ENCODE measurements at places on chromosomes 11 and 22. TPM values are rescaled to one million over a fixed set of nuclear protein-coding genes. Genes with fewer than 3 reads are reported as not detected.

- no peaks in the 10 kb centered on the region for H3K4me1 ChIP-seq
- H3K27me3 ChIP-seq: no peaks in the 10 kb centered on the region
- H3K27ac ChIP-seq: no peak overlapping the region
- no peaks in the 10 kb centered on the region for H3K36me3 ChIP-seq
- no peak overlapping the region for H3K4me3 ChIP-seq
- DNase-seq: no peak
Observed at GRCh38 chr11:83172551-83172950, 15.6 kb downstream of the PCF11 start.

Gene IL10RA
- 9.8 TPM for total RNA-seq

DNA sequence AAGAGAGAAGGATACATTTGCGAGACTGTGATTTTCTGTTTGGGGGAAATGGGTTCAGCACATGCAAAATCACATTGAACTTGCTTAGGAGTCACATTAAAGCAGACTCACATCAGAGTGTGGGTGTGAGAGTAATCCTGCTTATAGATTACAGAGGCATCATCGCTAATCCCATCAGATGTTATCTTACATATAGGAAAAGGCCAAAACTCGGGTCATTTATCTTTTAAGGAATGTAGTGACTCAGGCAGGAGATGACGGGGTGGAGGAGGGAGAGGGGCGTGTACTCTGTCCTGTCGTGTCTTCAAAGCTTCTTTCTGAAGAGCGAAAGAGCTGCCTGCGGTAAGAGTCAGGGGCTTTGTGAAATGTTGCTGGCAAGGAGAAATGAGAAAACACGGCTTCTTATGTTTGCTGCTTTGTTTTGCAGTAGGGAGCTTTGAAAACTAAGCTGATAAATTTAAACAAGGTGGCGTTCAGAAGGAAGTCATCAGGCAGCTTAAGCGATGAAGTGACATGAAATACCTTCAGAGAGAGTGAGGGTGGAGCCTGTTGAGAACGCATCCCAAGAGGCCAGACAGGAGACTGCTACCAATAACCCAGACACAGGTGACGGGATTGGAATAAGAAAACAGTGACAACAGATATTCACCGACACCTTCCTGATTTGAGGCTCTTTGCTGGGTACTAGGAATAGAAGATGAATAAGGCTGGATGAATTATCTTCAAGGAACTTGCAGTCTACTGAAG lies 2.2 kb upstream of the C11orf16 start:
- no peaks in the 10 kb centered on the region for H3K36me3 ChIP-seq
- H3K4me1 ChIP-seq: no peaks in the 10 kb centered on the region
- no peaks in the 10 kb centered on the region for H3K27me3 ChIP-seq
- DNase-seq: no peak
- no peak overlapping the region for H3K4me3 ChIP-seq

GRCh38 chr11:73538381-73538872 lies 59.5 kb downstream of the FAM168A start:
- no peaks in the 10 kb centered on the region for H3K36me3 ChIP-seq
- no peak for DNase-seq
- H3K4me3 ChIP-seq: no peak overlapping the region
- no peaks in the 10 kb centered on the region for H3K27me3 ChIP-seq

DNA sequence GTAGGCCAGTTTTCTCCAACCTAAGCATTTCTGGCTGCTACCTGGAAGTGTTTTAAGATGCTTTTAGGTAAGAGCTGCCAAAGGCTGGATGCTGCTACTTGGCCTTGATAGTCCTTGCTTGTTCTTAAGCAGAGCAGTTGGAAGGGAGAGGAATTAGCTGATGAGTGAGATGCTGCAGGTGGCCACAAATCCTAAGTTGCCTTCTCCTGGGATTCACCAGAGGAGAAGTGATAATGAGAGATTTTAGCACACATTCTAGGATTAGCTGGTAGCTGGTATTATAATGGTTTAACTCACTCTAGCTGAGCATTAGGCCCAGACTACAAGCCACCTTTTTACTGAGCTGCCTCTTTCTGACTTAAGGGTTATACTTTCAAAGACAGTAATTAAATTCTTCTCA lies 442.9 kb upstream of the RAG2 start:
- no peaks in the 10 kb centered on the region for H3K4me1 ChIP-seq
- H3K36me3 ChIP-seq: no peaks in the 10 kb centered on the region

DNA sequence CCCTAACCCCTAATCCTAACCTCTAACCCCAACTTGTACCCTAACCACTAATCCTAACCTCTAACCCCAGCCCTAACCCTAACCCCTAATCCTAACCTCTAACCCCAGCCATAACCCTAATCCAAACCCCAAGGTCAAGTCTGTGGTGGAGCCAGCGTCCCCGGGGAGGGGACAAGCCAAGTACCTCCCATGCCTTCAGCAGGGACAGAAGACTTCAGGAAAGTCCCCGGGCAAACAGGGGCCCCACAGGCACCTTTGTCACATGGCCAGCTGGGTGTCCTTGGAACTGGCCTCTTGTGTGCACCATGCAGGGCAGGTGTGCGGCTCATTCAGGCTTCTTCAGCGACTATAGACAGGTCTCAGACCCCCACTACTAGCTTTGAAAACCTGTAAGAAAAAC lies 555.8 kb downstream of the BRD1 start:
- DNase-seq: no peak
- H3K27ac ChIP-seq: no peak overlapping the region
- peaks cover 71% of the 10 kb centered on the region for H3K27me3 ChIP-seq
- no peaks in the 10 kb centered on the region for H3K4me1 ChIP-seq
- no peaks in the 10 kb centered on the region for H3K36me3 ChIP-seq

GRCh38 chr11:94678901-94679300 lies 89.3 kb upstream of the AMOTL1 start:
- no peak overlapping the region for H3K4me3 ChIP-seq
- no peak overlapping the region for H3K27ac ChIP-seq
- H3K36me3 ChIP-seq: no peaks in the 10 kb centered on the region
- no peak for DNase-seq
- no peaks in the 10 kb centered on the region for H3K4me1 ChIP-seq
- no peaks in the 10 kb centered on the region for H3K27me3 ChIP-seq

- no peaks in the 10 kb centered on the region for H3K36me3 ChIP-seq
- no peak overlapping the region for H3K27ac ChIP-seq
- H3K4me1 ChIP-seq: no peaks in the 10 kb centered on the region
- no peak overlapping the region for H3K4me3 ChIP-seq
- no peaks in the 10 kb centered on the region for H3K27me3 ChIP-seq
Observed at GRCh38 chr22:39220890-39221850, 23.6 kb downstream of the PDGFB start.

DNA sequence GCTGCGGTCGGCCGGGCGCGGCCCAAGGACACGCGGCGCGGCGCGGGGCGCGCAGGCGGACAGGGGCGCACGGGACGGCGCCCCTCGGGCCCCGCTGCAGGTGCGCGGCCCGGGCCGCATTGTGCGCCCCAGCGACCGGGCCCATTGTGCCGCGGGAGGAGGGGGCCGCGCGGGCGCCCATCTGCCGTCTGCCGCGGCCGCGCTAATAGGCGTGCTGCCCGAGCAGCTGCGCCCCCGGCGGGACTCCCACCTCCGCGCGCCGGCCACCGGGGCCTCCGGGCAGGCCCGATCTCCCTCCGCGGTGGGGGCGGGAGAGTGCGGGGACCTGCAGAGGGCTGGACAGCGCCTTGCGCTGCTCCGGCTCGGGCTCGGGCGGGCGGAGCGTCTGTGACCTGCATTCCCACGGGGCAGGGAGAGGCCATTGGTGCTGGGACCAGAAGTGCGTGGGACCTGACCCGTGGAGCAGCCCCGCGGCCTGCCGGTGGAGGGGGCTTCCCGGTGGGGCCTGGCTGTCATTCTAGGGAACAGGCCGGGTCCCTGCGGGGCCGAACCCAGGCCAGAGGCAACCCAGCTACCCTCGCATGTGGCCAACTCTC lies 933 bp downstream of the BRSK2 start:
- DNase-seq: no peak
- peaks cover 5% of the 10 kb centered on the region for H3K4me1 ChIP-seq
- H3K4me3 ChIP-seq: peak overlapping the region; percentile 74
- H3K36me3 ChIP-seq: no peaks in the 10 kb centered on the region
- H3K27me3 ChIP-seq: peaks cover 38% of the 10 kb centered on the region

GRCh38 chr11:78351979-78352841 lies 65.4 kb downstream of the GAB2 start:
- H3K4me1 ChIP-seq: no peaks in the 10 kb centered on the region
- no peaks in the 10 kb centered on the region for H3K27me3 ChIP-seq
- peak overlapping the region; percentile 69 for H3K27ac ChIP-seq

Gene NUCB2
- total RNA-seq: 131 TPM

- no peak overlapping the region for H3K27ac ChIP-seq
- H3K36me3 ChIP-seq: no peaks in the 10 kb centered on the region
- no peaks in the 10 kb centered on the region for H3K4me1 ChIP-seq
- no peak overlapping the region for H3K4me3 ChIP-seq
Observed at GRCh38 chr11:29627541-29627940, 389.3 kb downstream of the KCNA4 start.

Gene ILK
- total RNA-seq: 113 TPM

GRCh38 chr22:20390394-20390907 lies 3.5 kb upstream of the ZNF74 start:
- no peak overlapping the region for H3K4me3 ChIP-seq
- no peaks in the 10 kb centered on the region for H3K36me3 ChIP-seq
- H3K4me1 ChIP-seq: no peaks in the 10 kb centered on the region
- no peaks in the 10 kb centered on the region for H3K27me3 ChIP-seq
- no peak overlapping the region for H3K27ac ChIP-seq
- no peak for DNase-seq

DNA sequence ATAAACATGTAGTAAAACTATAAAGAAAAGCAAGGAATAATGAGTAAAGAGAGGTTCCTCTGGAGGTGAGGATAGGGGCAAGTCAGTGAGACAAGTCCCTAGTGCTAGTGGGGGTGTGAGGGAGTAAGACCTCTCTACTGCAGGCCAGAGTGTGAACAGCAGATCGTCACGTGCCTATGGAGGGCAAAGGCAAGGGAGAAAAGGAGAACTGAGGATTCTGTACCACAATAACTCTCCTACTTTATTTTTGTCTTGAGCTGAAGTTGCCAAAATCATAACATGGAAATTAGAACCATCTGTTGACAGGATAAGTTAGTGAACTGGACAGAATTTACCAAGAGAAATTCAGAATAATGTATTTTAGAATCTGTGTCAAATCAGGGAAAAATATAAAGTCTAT lies 77.6 kb downstream of the ENTHD1 start:
- no peaks in the 10 kb centered on the region for H3K36me3 ChIP-seq
- no peak overlapping the region for H3K4me3 ChIP-seq
- H3K27ac ChIP-seq: no peak overlapping the region
- H3K4me1 ChIP-seq: no peaks in the 10 kb centered on the region
- no peaks in the 10 kb centered on the region for H3K27me3 ChIP-seq

Gene VPS26B
- 34.4 TPM for total RNA-seq

DNA sequence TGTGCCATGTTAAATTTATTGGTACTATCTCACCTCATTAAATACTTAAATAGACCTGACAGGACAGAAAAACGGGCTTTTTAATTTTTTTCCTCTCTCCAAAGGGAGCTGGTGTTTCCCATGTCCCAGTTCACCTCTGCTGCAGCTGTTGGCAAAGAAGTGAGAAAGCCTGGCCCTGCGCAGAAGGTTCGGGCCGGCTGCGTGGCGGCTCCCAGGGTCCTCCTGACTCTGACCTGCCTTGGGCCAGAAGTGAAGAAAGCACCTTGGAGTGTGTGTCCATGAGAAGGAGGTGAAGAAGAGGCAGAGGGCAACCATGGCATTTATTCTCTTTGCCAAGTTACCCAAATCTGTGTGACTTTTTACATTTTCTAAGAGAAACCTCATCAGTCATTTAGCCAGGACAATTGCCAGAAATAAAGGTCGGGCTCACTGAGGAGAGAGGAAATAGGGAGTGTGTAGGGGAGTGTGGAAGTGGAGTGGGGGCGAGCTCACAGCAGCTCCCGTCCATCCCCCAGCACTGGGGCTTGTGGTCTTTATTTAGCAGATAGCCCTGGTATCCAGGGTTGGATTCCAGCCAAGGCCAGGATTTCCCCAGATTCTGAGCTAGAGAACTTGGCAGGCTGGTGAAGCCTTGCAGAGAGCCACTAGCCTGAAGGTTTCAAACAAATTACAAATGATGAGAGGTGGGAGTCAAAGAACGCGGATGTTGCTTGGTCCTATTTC lies 102.4 kb upstream of the CADM1 start:
- no peak overlapping the region for H3K4me3 ChIP-seq
- no peak overlapping the region for H3K27ac ChIP-seq
- no peaks in the 10 kb centered on the region for H3K27me3 ChIP-seq
- no peak for DNase-seq
- no peaks in the 10 kb centered on the region for H3K36me3 ChIP-seq
- H3K4me1 ChIP-seq: no peaks in the 10 kb centered on the region

Gene OR51I1
- total RNA-seq: 0.44 TPM

DNA sequence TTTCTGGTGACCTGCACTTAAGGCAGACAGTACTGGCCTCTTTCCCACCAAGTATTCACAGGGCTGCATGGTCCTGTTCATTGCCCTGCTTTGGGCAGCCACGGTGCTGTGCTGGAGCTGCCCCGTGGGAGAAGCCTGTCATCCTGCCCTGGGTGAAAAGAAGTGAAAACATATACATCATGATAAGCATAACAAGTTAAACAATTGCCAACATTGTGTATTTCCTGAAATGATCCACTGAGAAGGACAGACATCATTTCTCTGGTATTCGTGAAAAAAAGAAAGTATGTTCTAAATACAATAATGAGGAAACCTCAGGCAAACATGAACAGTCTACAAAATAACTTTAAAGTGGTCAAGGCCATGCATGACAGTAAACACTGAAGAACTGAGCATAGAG lies 393.1 kb downstream of the TMEM135 start:
- no peak for DNase-seq
- no peak overlapping the region for H3K27ac ChIP-seq
- no peaks in the 10 kb centered on the region for H3K27me3 ChIP-seq
- no peaks in the 10 kb centered on the region for H3K4me1 ChIP-seq
- no peak overlapping the region for H3K4me3 ChIP-seq

GRCh38 chr11:12727563-12728211 lies 53.5 kb downstream of the TEAD1 start:
- H3K4me1 ChIP-seq: peaks cover 26% of the 10 kb centered on the region
- DNase-seq: no peak
- H3K27me3 ChIP-seq: no peaks in the 10 kb centered on the region
- H3K36me3 ChIP-seq: no peaks in the 10 kb centered on the region
- no peak overlapping the region for H3K4me3 ChIP-seq
- H3K27ac ChIP-seq: peak overlapping the region; percentile 40

DNA sequence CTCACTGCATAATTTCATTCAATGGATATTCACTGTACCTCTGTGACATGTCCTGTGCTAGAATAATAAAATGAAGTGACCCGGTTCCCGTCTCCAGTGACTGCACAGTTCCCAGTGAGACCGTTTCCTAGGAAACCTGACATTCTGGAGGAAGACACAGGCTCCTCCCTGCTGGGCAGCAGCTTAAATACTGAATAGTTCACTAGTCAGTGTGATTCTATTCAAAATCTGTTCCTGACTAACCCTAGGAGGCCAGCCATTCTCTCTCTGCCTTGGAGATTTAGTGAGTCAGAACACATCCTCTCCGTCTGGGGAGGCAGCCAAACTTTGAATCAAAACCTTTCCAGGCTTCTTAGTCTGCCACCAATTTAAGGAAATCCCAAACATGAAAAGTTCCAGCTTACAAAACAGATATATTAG lies 11.3 kb downstream of the TRIM66 start:
- H3K4me1 ChIP-seq: no peaks in the 10 kb centered on the region
- no peak overlapping the region for H3K4me3 ChIP-seq
- H3K36me3 ChIP-seq: no peaks in the 10 kb centered on the region
- H3K27ac ChIP-seq: peak overlapping the region; percentile 45
- no peak for DNase-seq

- no peaks in the 10 kb centered on the region for H3K4me1 ChIP-seq
- H3K36me3 ChIP-seq: no peaks in the 10 kb centered on the region
- H3K27ac ChIP-seq: peak overlapping the region; percentile 25
- no peak for DNase-seq
- no peaks in the 10 kb centered on the region for H3K27me3 ChIP-seq
Observed at GRCh38 chr22:39938509-39939111, 21.6 kb upstream of the TMA7B start.

- H3K4me3 ChIP-seq: no peak overlapping the region
- no peak for DNase-seq
- no peak overlapping the region for H3K27ac ChIP-seq
- no peaks in the 10 kb centered on the region for H3K27me3 ChIP-seq
- H3K36me3 ChIP-seq: no peaks in the 10 kb centered on the region
Observed at GRCh38 chr11:78577495-78577894, 2.8 kb upstream of the NARS2 start.
